Endodermal cell (in vitro differentiated cells): ENCODE measurements at places on chromosomes 3 and 15. TPM values are rescaled to one million over a fixed set of nuclear protein-coding genes. Genes with fewer than 3 reads are reported as not detected.

DNA sequence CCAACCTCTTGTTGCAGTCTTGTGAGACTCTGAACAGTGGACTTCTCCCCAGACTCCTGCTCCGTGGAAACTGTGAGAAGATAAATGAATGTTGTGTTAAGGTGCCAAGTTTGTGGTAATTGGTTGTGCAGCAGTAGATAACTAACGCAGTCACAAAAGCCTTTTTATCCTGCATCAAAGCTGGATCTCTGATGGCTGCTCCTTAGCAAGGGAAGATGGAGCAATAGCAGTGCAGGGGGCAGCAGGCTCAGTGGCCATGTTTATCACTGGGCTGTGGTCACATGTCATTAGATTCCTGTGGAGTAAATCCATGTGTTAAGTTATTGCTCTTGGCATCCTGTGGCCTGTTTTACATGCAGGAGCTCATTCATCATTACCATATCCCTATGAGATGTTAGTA is 13.5 kb downstream of the CMTM7 start:
- DNase-seq: no peak

DNA sequence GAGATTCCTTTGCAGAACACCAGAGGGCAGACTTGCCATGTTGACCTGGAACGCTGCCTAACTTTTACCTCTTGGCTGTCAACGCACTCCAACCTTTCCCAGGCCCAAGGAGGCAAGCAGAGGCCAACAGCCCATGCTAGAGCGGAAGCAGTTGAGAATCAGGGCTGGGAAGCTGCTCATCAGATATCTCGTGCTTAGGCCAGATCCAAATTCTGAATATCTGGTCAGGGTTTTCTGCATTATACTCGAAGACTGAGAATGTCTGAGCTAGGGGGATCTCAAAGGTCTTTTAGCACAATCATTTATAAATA is 2.5 kb downstream of the XIRP1 start:
- DNase-seq: peak; percentile 91

CLK3 gene
- 62.9 to 241 TPM (median 67.3 TPM) in 3 replicates for total RNA-seq

- DNase-seq: no peak
These were observed 20.8 kb downstream of the GADL1 start for GRCh38 chr3:30873671-30874070.

RAP2B gene
- total RNA-seq: 27.3 and 30.1 TPM in 2 replicates

ATP10A gene
- 0.81 and 1.2 TPM in 2 replicates for total RNA-seq

CCNB2 gene
- total RNA-seq: 82.2 to 87.2 TPM (median 83.3 TPM) in 3 replicates

GRCh38 chr3:111751961-111752360 is 107.1 kb upstream of the PHLDB2 start:
- no peak for DNase-seq

- no peak for DNase-seq
These were observed 3.4 kb upstream of the ATP2B2 start for GRCh38 chr3:10508619-10509260.

DNA sequence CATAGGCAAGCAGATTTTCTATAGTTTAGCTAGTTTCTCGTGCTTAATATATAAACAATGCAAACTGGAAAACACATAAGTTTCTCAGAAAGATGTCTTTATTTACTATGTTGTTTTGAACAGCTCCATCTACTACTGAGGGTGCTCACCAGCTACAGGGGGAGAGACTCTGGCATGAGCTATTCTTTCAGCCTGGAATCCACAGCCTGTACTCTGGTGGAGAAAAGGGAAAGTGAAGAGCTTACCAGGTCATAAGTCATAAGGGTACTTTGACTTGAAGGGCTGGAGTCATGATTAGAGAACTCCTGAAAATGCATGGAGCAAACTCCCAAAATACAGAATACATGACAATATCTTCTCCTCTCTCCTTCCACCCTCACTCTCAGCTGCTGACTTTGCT is 4.4 kb upstream of the AVEN start:
- no peak for DNase-seq

TWF2 gene
- 40.7 and 42.4 TPM in 2 replicates for total RNA-seq

ARF4 gene
- 125 to 190 TPM (median 188 TPM) in 3 replicates for total RNA-seq

TMEM207 gene
- not detected in 3 replicates for total RNA-seq

- peak; percentile 62 for DNase-seq
These were observed 132.1 kb downstream of the DOCK3 start for GRCh38 chr3:50806806-50807205.

- DNase-seq: no peak
These were observed 27.1 kb downstream of the DUOX1 start for GRCh38 chr15:45156744-45157455.

- no peak for DNase-seq
These were observed 571.9 kb downstream of the TAFA4 start for GRCh38 chr3:68360492-68360891.

SAMD7 gene
- total RNA-seq: not detected in 3 replicates

LSMEM2 gene
- not detected in 2 replicates for total RNA-seq

- no peak for DNase-seq
These were observed 57.1 kb upstream of the MBNL1 start for GRCh38 chr3:152211655-152212054.

DNA sequence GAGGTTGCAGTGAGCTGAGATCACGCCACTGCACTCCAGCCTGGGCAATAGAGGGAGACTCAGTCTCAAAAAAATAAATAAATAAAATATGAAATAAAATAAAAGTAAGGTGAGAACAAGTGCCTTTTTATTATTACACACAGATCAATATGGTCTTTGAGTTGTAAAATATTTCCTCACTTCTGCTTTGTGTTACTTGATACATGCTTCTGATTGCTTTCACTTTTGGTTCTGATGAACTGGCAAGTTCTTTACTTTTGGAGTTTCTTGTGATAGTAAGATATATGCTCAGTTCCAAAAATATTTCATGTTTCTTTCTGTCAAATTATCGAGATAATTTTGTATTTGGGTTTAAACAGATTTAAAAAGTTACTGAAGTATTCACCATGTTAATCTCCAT is 16.6 kb upstream of the GYG1 start:
- no peak for DNase-seq

MORC1 gene
- not detected in 2 replicates for total RNA-seq

CIDEC gene
- not detected in 3 replicates for total RNA-seq

GRCh38 chr3:99576904-99577559 is 61.4 kb upstream of the COL8A1 start:
- DNase-seq: no peak

MESD gene
- 31.7 to 33.6 TPM (median 31.7 TPM) in 3 replicates for total RNA-seq

SATB1 gene
- total RNA-seq: 31.5 and 32.5 TPM in 2 replicates

GRCh38 chr3:72446218-72447058 is 401.8 kb downstream of the SHQ1 start:
- DNase-seq: peak; percentile 76

RBMS3 gene
- 1.3 to 2.0 TPM (median 1.7 TPM) in 3 replicates for total RNA-seq

GRCh38 chr3:158086776-158087175 is 19.4 kb downstream of the SHOX2 start:
- DNase-seq: no peak

GOLGA8O gene
- not detected in 2 replicates for total RNA-seq

VPS39 gene
- 57.2 and 60.4 TPM in 2 replicates for total RNA-seq

DNA sequence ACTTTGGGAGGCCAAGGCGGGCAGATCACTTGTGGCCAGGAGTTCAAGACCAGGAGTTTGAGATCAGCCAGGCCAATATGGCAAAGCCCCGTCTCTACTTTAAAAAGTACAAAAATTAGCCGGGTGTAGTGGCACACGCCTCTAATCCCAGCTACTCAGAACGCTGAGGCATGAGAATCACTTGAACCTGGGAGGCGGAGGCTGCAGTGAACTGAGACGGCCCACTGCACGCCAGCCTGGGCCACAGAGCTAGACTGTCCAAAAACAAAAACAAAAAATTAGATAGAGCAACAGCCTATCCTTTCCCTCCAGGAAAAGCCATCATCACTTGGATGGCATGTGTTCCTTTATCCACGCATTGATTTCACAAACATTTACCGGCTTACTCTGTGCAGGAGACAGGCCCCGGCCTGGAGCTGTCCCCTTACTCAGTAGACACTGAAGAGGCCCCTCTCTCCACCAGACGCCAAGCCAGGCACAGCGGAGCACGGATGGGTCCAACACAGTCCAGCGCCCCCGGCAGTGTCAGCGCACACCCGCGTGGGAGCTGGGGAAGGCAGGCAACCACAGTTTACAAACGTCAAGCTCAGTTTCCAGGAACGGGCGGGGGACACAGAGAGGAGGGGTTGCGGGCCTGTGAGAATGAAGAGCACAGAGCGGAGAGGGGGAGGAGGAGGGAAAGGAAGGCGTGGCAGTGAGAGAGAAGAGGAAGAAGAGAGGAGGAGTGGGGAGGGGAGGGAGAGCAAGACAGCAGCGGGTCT is 3.1 kb downstream of the GP5 start:
- DNase-seq: peak; percentile 79

DNA sequence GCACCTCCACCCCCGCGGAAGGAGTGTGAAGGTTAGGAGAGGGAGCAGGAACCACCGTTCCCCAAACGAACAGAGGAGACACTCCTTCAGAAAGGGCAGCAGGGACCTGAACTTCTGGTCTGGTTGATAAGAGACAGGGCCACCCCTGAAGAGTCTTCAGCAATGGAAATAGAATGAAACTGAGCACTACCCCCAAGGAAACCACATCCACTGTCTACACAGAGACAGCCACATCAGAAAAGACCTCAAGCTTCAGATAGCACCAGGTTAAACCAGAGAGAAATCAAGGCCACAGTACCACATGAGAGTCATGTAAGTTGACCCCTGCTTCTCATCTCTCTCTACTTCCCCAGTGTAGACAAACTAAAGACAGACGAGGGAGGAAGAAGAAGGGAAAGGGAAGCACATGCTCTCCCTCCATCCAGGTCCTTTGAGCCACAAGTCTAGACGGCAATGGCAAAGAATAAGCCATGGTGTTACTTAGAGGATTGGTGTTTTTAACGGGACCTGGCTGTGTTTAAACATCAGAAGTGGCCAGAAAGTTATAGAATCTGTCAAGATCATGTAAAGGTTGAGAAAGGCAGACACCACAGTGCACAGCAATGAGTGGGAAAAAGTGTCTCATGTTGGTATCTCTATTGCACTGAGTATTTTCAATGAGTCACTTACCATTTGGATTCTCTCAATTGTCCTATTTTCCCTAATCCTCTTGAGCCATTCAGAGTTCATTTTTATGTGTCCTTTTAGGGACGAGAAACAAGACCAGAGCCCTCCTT is 31.4 kb upstream of the CTNNB1 start:
- no peak for DNase-seq

HYAL1 gene
- 0.88 and 0.92 TPM in 2 replicates for total RNA-seq

- no peak for DNase-seq
These were observed 56.3 kb downstream of the BDH1 start for GRCh38 chr3:197499427-197499826.

- DNase-seq: no peak
These were observed 19.3 kb downstream of the ARHGAP31 start for GRCh38 chr3:119313461-119313860.

RTP1 gene
- total RNA-seq: not detected in 3 replicates

DNA sequence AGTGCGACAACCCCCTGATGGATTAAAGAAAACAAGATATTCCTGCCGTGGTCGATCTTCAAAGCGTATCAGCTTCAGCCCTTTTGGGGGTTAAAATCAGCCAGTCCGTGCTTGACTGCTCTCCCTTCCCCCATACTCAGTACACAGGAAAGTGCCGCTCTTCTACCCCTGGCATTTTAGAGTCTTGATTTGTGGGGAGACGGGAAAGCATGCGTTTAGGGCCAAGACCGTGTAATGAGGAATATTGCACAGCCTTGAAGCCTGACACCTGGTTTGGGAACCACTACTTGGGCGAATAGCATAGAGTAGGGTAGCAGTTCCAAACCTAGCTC is 540 bp upstream of the EDC3 start:
- DNase-seq: no peak

- peak; percentile 84 for DNase-seq
These were observed at the start of gene DVL3 for GRCh38 chr3:184154885-184155643. Gene DVL3, plus strand, starts transcription at chr3:184155377. Its CDS starts 259 bp downstream, at chr3:184155636.
